CD4-positive, CD25-positive, alpha-beta regulatory T cell (primary cell): ENCODE measurements at places on chromosomes 11 and 22. TPM values are rescaled to one million over a fixed set of nuclear protein-coding genes. Genes with fewer than 3 reads are reported as not detected.

PTPRJ gene
- polyA plus RNA-seq, result 14.8 TPM

APOA4 gene
- polyA plus RNA-seq, result not detected

OR8J1 gene
- not detected for polyA plus RNA-seq

BTBD18 gene
- 0.44 TPM for polyA plus RNA-seq

CRYBA4 gene
- polyA plus RNA-seq, result not detected

PRR33 gene
- 0.06 TPM for polyA plus RNA-seq

MS4A3 gene
- polyA plus RNA-seq, result not detected

EHF gene
- not detected for polyA plus RNA-seq

TCN2 gene
- polyA plus RNA-seq, result 0.85 TPM

TYR gene
- polyA plus RNA-seq, result not detected
